ENCODE measurements at places on chromosomes 3 and 15.

DNA sequence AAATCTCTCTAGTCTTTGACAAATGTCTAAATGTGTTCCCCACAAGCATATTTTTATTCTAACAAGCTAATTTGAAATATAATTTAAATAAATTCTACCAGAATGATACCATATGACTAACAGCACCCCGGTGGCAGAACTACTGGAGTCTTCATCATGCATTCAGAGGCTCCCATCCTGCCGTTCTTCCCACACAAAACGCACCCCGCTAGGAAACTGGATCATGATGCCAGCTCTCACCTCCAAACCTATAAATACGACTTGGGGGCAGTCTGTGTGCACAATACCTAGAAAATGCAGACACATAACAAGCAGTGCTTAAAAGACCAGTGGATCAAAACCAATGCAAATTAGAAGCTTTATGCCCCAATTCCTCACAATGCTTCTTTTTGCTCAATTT, 8.5 kb downstream of the HOMER2 start:
- DNase-seq = no peak

- DNase-seq = no peak
These were observed 78.2 kb downstream of the TM2D3 start for GRCh38 chr15:101573951-101574350.

GRCh38 chr3:50390508-50391224, 31.3 kb upstream of the TMEM115 start:
- DNase-seq = no peak

GRCh38 chr3:41001556-41001955, 197.7 kb upstream of the CTNNB1 start:
- DNase-seq = no peak

- peak; percentile 56 for DNase-seq
These were observed 1.9 kb downstream of the FNDC3B start for GRCh38 chr3:172040981-172041963.

DNA sequence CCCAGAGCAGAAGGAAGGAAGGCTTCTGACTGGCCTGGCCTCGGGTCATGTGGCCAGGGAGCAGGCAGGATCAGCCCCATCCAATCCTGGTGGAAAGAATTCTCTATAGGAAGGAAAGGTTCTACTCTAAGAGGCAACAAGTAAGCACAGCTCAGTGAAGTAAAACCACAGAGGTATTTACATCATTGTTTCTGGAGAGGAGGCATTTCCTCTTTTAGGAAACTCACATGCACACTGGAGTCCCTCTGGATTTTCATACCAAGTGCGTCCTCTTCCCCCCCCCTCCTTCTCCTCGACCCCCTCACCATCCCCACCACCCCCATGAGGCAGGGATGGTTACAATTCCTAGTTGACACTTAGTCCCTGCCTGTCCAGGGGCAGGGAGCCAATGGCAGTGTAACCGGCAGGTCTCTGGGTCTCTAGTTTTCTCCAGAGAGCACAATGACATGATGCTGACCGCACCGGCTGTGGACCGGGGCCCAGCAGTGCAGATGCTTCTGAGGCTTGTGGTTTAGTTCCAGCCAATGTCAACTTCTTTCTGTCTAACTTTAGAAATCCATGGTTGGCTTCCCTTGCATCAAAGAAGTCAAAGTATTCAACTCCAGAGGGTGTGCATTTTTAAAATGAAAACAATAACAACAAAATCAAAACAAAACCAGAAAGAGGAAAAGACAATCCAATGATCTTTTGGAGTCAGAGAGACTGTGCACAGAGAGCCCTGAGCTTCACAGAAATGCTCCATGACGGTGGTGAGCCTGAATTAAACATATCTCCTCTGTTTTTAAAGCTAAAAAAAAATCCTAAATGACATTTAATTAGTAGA, 230.3 kb upstream of the TLE3 start:
- peak; percentile 91 for DNase-seq

- no peak for DNase-seq
These were observed 200.2 kb upstream of the LINGO1 start for GRCh38 chr15:77832874-77833273.

GRCh38 chr3:179323197-179324110, 623 bp downstream of the ZNF639 start:
- peak; percentile 74 for DNase-seq

GRCh38 chr3:33898901-33899300, 100.5 kb downstream of the PDCD6IP start:
- no peak for DNase-seq

DNA sequence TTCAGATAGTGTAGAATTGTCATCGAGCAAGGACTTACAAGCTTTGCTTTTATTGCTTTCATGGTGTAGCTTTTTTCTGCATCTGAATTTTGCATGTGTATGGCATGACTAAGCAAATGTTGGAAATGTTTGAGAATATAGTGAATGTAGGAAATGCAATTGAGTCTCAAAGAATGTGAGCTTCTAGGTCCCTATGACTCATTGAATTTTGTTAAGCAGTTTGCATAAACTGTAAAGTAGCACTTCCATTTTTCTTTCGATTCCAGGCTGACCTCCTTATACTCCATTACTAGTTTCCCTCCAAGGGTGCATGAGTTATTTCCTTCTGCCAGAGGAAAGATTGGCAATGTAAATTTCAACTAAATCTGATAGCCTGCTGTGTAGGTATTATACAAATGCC, 619.2 kb downstream of the DIPK2A start:
- DNase-seq = peak; percentile 66

DNA sequence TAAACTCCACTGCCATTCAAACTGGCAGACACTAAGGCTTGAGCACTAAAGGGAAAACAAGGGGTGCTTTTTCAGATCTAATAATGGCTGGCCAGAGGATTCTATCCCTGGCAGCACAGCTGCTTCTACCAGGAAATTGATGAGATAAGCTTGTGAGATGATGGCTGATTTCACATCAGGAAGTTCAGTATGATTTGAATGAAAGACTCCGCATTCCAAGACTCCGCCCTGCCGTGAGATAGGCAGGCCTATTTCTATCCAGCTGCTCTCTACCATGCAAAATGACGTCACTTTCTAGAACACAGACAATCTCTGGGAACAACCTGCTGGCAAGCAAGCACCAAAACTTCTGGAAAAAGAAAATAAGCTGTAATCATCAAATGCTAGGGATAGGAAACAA, 171.8 kb downstream of the WDR76 start:
- DNase-seq = peak; percentile 59

GRCh38 chr3:139608924-139609323, 68.8 kb downstream of the NMNAT3 start:
- no peak for DNase-seq

DNA sequence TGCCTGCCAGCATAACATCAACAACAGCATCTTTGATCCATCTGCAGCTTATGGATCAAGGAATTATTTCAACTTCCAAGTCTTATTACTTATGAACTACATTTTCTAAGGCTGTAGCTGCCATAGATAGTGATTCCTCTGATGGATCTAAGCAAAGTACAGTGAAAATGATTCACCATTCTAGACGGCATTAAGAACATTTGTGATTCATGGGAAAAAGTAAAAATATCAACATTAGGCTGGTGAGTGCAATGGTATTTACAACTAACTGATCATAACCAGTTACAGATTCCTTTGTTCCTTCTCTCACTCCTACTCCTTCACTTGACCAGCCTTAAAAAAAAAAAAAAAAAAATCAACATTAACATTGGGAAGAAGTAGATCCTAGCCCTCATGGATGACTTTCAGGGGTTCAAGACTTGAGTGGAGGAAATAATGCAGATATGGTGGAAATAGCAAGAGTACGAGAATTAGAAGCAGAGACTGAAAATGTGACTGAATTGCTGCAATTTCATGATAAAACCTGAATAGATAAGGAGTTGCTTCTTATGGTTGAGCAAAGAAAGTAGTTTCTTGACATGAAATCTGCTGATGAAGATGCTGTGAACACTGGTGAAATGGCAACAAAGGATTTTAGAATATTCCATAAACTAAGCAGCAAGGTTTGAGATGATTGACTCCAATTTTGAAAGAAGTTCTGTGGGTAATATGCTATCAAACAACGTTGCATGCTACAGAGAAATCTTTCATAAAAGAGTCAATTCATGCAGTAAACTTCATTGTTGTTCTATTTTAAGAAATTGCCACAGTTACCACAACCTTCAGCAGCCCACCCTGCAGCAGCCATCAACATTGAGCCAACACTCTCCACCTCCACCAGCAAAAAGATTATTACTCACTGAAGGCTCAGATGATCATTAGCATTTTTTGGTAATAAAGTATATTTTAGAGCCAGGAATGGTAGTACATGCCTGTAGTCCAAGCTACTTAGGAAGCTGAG, 22.8 kb downstream of the SLC12A6 start:
- no peak for DNase-seq

- DNase-seq = peak; percentile 74
These were observed 383.1 kb upstream of the TPRG1 start for GRCh38 chr3:188788621-188789081.

DNA sequence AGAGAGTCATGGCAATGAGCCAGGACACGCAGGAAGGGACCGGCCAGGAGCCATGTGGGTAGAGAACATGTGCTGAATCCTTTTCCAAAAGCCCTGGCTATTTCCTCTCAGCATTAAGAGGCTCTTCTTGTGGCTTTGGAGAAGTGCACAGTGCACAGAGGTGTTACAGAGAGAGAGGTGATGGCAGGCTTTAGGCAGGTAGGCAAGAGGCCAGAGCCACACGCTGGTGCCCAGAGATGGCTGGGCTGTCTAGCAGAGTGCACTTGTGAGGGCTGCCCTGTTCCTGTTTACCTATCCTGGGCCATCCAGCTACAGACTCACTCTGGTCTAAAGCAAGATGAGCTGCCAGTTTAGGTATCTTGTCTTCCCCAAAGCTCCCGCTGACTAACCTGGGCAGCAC, 402.6 kb downstream of the OCA2 start:
- DNase-seq = no peak

DNA sequence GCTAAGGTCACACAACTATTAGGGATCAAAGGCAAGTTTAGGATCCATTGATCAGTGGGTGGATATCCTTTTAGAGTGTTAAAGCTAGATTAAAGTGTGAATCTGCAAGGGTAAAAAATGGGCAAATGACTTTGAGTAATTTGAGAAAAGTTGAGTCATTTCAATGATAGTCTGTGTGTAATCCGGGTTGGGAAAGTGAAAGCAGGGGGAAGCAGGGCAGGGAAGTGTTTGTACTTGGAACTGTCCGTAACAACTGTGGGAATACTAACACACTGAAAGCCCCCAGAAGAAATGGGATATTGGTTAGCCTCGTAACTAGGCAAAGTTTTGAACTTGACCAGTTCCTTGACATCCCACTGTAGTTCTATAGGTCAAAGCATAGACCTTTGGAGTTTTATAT, 187.2 kb upstream of the SLITRK3 start:
- DNase-seq = no peak

DNA sequence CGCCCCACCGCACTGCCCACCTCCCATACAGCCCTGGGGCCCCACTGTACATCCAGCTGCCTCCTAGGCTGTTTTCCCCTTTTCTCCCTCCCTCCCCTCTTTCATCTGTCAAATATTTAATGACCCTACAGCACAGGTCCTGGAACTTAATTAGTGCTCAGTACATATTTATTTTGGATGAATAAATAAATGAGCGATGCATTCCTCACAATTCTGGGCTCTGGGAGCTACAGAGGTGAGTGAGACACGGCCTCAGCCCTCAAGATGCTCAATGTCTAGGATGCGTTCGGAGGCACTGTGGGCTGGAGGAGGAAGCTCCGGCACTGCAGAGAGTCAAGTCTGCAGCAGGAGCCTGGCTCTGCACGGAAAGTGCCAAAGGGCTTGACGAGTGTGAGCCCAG, 175.0 kb downstream of the FAM43A start:
- no peak for DNase-seq

DNA sequence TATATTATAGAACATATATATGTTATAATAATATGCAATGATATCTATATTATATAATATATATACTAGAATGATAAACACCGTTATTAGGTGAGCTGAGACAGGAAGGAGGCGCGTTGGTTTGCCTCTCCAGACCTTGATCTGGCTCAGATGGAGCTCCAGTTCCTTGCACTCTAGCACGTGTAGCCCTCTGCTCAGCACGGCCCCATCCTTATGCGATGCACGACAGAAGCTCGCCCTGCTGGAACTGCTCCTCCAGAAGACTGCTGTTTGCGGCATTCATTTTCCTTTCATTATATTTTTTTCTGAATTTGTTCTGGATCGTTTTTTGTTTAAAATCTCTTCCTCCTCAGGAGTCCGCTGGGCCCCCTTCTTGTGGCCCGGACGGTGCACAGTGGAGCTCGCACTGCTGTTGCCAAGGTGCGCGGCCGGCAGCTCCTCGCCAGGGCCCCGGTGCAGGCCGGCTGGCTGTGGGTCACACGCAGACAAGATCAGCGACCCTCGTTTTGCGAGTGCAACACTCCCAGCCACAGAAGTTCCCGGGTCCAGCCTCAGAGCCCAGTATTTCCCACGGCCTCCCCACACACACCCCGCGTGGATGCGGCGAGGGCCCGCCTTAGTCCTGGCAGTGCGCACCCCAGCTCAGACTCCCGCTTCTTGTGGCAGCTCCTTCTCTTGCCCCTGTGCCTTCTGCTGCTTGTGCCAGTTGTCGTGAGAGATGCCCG, 112.2 kb downstream of the CHL1 start:
- DNase-seq = no peak

Measured in AG08395 (cell line).